ENCODE measurements at places on chromosomes 6 and 20.

GRCh38 chr6:7617801-7618764, 28.1 kb downstream of the SNRNP48 start:
- no peak for DNase-seq

GRCh38 chr6:11188161-11188915, 44.1 kb downstream of the NEDD9 start:
- DNase-seq: no peak

DNA sequence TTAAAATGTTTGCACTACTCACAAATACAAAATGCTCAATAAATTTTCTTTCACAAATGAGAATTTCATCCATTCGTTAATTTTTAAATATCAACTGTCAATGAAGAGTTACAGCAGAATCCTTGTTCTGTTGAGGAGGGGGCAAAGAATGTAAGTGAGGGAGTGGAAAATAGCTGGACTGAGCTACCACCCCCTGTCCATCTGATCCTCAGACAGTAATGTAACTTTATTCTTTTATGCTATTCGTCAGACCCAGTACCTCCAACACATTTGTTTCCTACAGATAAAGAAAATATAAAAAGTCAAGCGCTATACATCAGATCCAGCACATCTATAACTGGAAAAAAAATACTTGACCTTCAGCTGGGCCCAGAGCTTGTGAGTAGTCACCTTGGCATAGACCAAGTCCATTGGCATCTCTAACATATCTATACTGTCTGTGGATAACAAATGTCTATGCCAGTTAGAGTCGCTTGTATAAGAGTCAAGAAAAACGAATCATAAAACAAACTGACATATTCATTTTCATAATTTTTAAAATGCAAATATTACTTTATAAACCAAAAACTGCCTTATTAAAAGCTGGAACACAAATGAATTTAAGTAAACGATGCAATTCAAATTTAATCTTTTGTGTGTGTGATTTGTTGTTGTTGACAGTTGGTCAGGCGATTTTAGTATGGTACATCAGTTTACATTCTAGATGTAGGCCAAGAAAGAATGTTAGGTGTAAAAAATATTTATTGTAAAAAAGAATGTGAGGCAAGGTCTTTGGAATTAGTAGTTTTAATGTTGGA, 57.2 kb upstream of the HFE start:
- no peak for DNase-seq

DNA sequence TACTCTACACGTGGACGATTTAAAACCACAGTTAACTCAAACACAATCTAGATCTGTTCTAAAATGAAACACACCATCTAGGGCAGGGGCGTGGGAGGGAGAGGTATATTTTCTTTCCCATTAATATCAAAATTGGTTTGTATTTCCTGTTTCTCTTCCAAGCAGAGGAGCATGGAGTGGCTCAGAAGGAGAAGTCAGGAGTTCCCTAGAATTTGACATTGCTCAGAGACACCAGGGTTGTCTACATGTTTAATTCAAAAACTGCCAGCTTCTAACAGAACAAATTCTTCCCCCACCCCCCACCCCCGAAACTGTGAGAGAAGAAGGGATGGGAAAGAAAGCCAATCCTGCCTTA, 2.3 kb downstream of the PREX1 start:
- no peak for DNase-seq

- DNase-seq: no peak
Observed at GRCh38 chr6:13913226-13914001, 11.3 kb upstream of the RNF182 start.

DNA sequence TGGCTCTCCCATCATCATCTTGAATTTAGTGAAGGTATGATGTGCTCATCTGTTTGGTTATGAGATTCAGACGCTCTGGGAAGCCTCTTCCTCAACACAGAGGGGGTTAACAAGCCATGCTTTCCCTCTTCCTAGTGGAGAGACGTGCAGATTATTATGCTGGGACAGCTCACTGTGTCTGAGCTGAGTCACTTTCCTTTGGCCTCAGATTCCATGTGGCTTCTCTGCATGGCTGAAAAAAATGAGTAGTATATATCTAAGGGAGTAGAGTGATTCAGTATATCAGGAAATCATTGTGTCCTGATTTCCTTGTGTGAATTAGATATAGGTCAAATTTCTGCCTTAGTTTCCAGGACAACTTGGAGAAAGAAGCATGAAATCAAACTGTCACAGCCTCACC, 52.6 kb downstream of the FIG4 start:
- DNase-seq: no peak

DNA sequence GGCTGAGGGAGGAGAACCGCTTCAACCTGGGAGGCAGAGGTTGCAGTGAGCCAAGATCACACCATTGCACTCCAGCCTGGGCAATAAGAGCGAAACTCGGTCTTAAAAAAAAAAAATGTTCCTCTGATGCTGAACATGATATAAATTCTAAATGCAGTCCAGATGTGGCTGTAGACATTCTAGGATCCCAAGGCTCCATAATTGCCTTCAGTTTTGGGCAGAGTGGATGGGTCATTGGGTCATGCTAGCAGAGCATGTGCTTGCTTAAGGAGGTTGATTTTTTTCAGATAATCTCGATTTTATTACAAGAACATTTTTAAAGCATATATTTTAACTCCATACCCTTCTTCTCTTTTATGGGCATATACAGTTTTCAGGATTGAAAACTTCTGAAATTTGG, 112.0 kb downstream of the UTRN start:
- no peak for DNase-seq

- no peak for DNase-seq
Observed at GRCh38 chr6:89974834-89975233, 80.6 kb downstream of the GJA10 start.
